ENCODE measurements at places on chromosomes 5 and 9.

GRCh38 chr5:174336479-174336878 lies 291.0 kb downstream of the NSG2 start:
- no peak for DNase-seq

DNA sequence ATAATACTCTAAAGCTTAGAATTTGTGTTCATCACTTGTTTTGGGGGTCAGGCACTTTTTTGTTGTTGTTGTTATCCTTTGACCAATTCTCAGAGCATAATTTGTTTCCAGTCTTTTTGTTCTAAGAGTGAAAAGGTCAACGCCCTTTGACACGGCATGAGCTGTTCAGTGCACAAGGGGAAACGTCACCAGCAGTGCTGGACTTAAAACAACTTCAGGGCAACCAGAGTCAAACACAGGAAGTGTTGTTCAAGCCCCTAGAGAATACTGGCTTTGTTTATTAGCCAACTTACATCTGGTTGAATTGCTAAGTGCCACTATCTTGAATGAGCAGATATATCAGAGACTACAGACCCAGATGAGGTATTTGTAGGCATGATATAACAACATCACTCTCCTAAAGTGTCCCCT lies 368.9 kb downstream of the TMEM161B start:
- DNase-seq = peak; percentile 72

DNA sequence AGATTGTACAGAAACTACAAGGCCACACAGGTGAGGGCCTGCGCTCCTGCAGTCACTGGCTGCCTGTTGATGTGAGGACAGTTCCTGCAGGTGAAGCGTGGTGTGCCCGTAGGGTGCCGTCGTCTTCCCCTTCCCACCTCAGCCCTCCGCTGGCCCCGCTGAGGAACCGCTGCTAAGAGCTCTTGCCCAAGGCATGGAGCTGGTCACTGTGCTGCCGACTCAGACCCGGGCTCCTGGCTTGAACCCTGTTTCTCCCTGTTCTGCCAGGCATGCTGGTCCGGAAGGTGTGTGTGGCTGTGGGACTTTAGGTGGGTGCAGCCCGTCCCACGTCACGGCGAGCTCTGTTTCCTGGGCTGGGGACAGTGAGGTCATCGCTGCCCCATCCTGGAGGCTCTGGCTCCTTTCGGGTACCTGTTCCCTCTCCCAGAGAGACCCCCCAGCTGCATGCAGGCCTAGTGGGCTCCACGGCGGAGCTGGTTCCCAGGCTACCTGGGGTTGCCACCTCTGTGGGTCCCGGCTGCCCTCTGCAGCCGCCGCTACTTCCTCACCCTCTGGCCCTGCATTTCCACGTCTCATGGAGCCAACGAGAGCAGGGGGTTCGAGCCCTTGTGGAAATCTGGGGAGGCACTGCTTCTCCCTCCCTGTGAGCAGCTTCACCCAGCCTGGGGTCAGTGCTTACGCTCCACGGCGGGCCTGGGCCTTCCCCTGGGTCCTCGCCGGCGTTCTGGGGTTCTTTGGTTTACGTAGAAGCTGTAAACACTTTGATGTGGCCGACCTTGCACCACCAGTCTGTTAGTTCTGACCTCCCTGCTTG lies 7.6 kb downstream of the RNU6ATAC start:
- DNase-seq = no peak

GRCh38 chr5:115202952-115203351 lies 33.2 kb upstream of the TRIM36 start:
- DNase-seq = no peak

DNA sequence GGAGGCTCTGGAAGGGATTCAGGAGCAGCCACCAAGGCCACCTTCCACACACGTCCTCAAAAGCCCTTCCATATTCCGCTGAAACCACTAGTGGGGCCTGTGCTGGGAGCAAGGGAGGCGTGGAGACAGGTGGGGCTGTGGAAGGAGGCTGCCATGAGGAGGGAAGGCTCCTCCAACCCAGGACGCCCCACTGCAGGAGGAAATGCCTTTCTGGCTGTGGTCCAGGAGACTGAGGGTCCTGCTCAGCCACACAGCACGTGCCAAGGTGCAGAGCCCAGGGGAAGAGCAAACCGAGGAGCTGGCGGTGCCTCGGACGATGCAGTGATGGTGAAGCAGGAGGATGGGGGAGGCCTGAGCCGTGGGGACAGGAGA lies 49.5 kb downstream of the ADAMTS2 start:
- DNase-seq = no peak

DNA sequence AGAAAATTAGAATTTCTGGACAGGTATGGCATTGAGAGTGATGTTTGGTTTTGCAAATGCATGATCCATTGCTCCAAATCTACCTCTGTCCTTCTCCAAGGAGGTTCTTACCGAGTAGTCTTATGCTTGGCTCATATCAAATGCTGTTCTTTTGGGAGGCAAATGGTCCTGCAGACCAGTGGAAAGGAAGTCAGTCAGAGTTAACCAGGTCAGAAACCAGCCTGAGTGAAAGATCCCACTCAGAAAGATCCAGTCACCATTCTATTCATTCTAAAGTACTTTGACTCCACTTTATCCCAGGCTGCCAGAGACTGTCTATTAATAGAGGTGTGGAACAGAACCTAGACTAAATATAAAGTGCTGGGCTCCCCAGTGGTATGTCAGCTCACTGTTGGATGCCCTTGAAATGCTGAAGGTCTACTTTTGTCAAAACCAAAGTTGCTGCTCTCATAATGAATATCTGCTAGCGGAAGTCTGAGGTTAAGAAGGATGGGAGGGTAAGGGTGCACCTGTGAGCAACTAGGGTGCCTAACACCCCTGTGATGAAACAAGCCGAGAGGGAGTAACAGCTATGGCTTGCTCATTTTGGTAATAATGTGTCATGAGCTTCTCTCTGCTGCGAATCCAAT lies 302.2 kb downstream of the ZNF608 start:
- no peak for DNase-seq

GRCh38 chr5:14156290-14156649 lies 13.1 kb downstream of the TRIO start:
- DNase-seq = no peak

GRCh38 chr9:127252410-127253318 lies 11.9 kb upstream of the GARNL3 start:
- DNase-seq = no peak

DNA sequence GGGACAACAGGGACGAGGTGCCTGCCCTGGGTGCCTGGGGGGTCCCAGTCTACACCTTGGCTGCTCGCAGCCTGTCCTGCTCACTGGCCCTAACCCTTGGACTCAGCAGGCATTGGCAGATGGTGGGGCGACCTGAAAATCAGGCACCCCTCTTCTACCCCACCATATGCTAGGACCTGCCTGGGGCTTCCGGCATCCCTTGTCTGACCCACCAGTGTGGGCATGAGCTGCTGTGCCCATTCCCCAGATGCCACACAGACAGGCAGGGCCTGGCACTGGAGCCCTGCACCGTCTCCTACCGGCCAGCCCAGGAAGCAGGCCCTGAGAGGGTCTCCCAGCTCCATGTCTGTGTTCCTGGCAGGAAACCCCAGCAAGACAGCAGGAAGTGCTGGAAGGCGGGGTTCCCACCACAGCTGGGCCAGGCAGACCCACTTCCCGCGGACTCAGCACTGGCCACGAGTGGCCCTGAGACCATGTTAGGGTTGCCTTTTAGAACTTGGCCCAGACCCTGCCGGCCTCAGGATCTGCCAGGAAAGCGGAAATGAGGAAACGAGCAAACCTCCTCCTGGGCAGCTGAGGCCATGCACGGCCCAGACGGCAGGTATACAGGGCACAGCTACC lies 3.1 kb downstream of the NINJ1 start:
- no peak for DNase-seq

DNA sequence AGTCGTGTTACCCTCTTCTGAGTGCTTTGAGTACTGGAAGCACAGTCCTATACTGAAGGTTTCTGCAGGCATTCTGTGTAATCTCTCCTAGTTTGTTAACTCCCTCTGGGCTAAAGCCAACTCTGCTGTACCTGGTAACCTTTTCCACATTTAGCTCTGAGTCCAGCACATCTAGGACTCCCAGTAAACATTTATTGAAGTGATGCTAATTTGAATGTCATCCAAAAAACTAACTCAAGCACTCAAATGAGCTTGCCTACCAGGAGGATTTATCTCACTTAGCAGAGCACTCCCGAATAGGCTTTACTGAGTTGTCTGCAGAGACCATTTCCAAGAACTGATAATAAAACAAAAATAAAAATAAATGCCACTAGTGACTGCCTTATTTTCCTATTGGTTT lies 79.5 kb upstream of the NFIB start:
- DNase-seq = no peak

DNA sequence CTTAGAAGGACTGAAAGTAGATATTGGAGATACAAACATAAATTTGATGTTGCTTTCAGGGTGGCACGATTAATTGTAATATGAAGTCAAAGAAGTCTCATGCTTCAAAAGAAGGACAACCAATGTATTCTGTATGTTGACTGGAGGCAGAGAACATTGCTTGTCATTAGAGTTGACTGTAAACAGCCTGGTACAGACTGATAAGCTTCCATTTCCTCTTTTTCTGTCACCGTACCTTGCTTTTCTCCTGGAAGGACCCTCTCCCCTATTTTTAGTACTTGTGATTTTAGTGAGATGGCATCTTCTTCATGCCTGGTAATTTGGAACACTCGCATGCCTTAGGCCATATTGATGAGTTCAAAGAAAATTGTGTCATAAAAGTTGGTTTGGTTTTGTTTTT lies 809.4 kb downstream of the PRELID2 start:
- no peak for DNase-seq

GRCh38 chr9:106482733-106483132 lies 380.2 kb upstream of the ZNF462 start:
- no peak for DNase-seq

GRCh38 chr5:35213608-35214007 lies 16.7 kb downstream of the PRLR start:
- no peak for DNase-seq

GRCh38 chr5:133889271-133889905 lies 79.0 kb downstream of the C5orf15 start:
- no peak for DNase-seq

All from neural crest cell (in vitro differentiated cells).